ENCODE measurements at places on chromosomes 4 and X. TPM values are rescaled to one million over a fixed set of nuclear protein-coding genes. Genes with fewer than 3 reads are reported as not detected.

The SERPINA7 gene
- total RNA-seq: not detected

The SPANXN2 gene
- not detected for total RNA-seq

The FAM184B gene
- total RNA-seq: not detected

The ETDA gene
- not detected for total RNA-seq

The NLGN3 gene
- 0.21 TPM for total RNA-seq

The PARM1 gene
- total RNA-seq: 0.33 TPM

The REPS2 gene
- 11.2 TPM for total RNA-seq

The NR3C2 gene
- 1.2 TPM for total RNA-seq

The FAM47A gene
- total RNA-seq: not detected

The RRAGB gene
- total RNA-seq: 8.8 TPM

The MAGEH1 gene
- 2.6 TPM for total RNA-seq

The RASGEF1B gene
- total RNA-seq: 15.6 TPM

The TRIM60 gene
- total RNA-seq: not detected

The FHIP1A gene
- 34.6 TPM for total RNA-seq

The SRD5A3 gene
- 11.5 TPM for total RNA-seq

The RAI2 gene
- total RNA-seq: 0.64 TPM

The PDHA2 gene
- total RNA-seq: not detected

The HSD17B10 gene
- total RNA-seq: 71.7 TPM

The SULT1E1 gene
- total RNA-seq: 4.8 TPM

The IGBP1 gene
- 28.8 TPM for total RNA-seq

The ADAMTS3 gene
- total RNA-seq: 0.24 TPM

The COX7B2 gene
- not detected for total RNA-seq

The GRIA2 gene
- not detected for total RNA-seq

The TCEAL6 gene
- not detected for total RNA-seq

The SPANXA2 gene
- total RNA-seq: not detected

The GAGE13 gene
- total RNA-seq: not detected

The RHOXF2B gene
- total RNA-seq: not detected

The NMU gene
- 1.7 TPM for total RNA-seq

The FAM193A gene
- total RNA-seq: 15.5 TPM

The MAP7D2 gene
- total RNA-seq: 5.0 TPM

The FOXR2 gene
- not detected for total RNA-seq

The MSN gene
- 261 TPM for total RNA-seq

The CFAP299 gene
- not detected for total RNA-seq

The ZNF41 gene
- 9.5 TPM for total RNA-seq

The ARMCX4 gene
- 1.8 TPM for total RNA-seq

The ZFP92 gene
- 4.3 TPM for total RNA-seq

The NPNT gene
- total RNA-seq: not detected

The UGT2B28 gene
- not detected for total RNA-seq

The PPEF2 gene
- total RNA-seq: not detected

The RTL3 gene
- not detected for total RNA-seq

The MMRN1 gene
- total RNA-seq: 0.29 TPM

The SRPX2 gene
- total RNA-seq: 1.8 TPM

The PAGE2 gene
- total RNA-seq: not detected

The GRPEL1 gene
- total RNA-seq: 18.5 TPM

The PAGE4 gene
- total RNA-seq: not detected

The ALB gene
- not detected for total RNA-seq

The PLS3 gene
- total RNA-seq: 242 TPM

The ARHGAP36 gene
- not detected for total RNA-seq

The XAGE2 gene
- not detected for total RNA-seq

The HOPX gene
- total RNA-seq: not detected

The FSTL5 gene
- not detected for total RNA-seq

The IL9R gene
- total RNA-seq: 0.27 TPM

The MCF2 gene
- total RNA-seq: 0.09 TPM

The SSX4B gene
- not detected for total RNA-seq

The GPM6B gene
- 146 TPM for total RNA-seq
